ENCODE measurements at places on chromosomes 2 and 18.

DNA sequence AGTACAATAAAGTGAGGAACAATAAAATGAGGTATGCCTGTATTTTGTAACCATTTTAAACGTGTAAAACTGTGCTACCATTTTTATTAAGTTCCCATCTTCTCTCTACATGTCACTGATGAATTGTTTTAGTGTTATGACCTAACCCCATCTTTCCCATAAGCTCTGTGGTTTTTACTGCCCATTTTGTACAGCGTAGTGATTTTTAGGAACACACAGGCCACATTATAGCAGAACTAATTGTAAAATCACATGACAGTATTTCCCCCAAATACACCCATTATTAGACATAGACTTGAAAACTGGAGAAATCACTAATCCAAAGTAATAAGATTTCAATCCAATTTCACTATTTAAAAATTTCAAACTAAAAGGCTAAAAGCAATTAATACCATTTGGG, 130.7 kb downstream of the TMEM247 start:
- no peak for DNase-seq

- DNase-seq, result no peak
These were observed 191.0 kb upstream of the TCF4 start for GRCh38 chr18:55778788-55779690.

- DNase-seq, result no peak
These were observed 129.3 kb downstream of the NCKAP5 start for GRCh38 chr2:133438848-133439564.

DNA sequence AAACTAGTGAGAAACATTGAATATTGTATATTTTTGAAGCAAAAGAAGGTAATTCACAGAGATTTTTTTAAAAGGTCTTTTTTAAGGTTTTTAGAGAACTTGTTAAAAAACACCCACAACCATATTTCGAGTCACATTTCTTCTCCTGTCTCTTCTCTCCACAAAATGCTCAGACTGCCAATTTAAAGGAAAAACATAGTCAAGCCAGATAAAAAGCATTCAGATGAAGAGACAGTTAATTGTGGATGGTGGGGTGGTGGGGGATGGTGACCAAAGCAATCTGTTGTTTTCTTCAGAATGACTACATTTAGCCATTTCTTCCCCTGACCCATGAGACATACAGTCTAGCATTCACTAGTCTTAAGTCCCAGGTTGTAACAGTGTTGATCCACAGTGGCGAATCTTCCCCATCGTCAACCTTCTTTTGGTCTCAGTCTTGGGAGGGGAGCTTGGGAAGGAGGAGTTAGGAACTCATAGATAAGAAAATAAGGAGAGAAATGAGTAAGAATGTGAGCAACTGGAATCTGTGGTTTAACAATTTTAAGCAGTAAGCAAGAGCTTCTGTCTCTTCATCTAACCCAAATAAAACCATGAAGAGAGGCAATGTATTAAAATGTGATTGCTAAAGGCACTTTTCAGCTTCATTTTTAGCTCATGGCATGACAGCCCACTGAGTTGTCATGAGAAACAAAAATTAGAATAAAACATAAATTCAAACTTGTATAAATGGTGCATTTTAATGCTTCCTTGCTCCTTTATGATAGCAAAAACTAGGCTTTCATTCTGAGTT, 413.7 kb upstream of the FSHR start:
- no peak for DNase-seq

GRCh38 chr2:236610991-236611821, 41.6 kb downstream of the ACKR3 start:
- DNase-seq, result no peak
